ENCODE measurements at places on chromosomes 12 and 14. TPM values are rescaled to one million over a fixed set of nuclear protein-coding genes. Genes with fewer than 3 reads are reported as not detected.

KRAS gene
- 3.6 TPM for polyA plus RNA-seq

ATF7IP gene
- polyA plus RNA-seq = 34.7 TPM

TAS2R8 gene
- not detected for polyA plus RNA-seq

SAMD15 gene
- polyA plus RNA-seq = 1.0 TPM

GLI1 gene
- polyA plus RNA-seq = 4.4 TPM

CEBPE gene
- polyA plus RNA-seq = not detected

BATF gene
- polyA plus RNA-seq = 7.2 TPM

TAS2R9 gene
- polyA plus RNA-seq = not detected

SMCO3 gene
- 0.20 TPM for polyA plus RNA-seq

DNA sequence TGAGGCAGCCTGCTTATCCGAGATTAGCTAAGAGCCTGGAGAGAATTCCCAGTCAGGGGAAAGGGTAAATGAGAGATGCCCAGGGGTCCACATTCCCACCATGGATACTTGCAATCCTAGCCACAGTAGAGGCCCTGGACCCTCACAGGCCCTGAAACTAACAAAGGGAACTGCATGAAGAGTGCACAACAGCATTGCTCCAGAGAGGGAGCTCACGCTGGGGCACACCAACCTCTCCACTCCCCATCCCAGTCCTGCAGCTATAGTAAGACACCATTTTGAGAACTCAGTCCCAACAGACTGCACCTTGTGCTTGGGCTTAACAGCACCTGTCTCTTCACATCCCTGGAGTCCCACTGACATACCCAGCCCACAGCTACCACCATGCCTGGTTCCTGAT lies 30.5 kb downstream of the CEP83 start:
- no peak for DNase-seq
- peaks cover 3% of the 10 kb centered on the region for H3K4me1 ChIP-seq
- no peaks in the 10 kb centered on the region for H3K27me3 ChIP-seq
- H3K4me3 ChIP-seq = no peak overlapping the region
- no peaks in the 10 kb centered on the region for H3K36me3 ChIP-seq

DNA sequence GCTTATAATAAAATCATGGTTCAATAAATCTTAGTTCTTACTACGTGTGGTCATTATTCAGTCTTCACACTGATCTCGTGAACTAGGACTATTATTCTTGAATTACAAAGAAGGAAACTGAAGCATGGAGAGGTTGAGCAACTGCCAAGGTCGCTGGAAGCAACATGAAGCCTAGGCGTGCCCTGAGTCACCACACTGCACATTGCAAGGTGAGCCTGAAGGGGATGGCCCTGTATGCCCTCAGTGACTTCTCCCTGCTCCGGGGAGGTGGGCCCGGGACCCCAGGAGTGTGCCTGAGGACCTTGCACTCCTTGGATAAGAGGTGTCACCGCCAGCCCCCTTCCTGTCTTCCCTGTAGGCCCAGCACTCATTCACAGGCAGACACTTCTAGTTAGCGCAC lies 161.6 kb downstream of the CACNA1C start:
- no peak overlapping the region for H3K27ac ChIP-seq
- H3K27me3 ChIP-seq = no peaks in the 10 kb centered on the region
- DNase-seq = peak; percentile 80
- no peaks in the 10 kb centered on the region for H3K36me3 ChIP-seq
- H3K4me1 ChIP-seq = peaks cover 9% of the 10 kb centered on the region

DNA sequence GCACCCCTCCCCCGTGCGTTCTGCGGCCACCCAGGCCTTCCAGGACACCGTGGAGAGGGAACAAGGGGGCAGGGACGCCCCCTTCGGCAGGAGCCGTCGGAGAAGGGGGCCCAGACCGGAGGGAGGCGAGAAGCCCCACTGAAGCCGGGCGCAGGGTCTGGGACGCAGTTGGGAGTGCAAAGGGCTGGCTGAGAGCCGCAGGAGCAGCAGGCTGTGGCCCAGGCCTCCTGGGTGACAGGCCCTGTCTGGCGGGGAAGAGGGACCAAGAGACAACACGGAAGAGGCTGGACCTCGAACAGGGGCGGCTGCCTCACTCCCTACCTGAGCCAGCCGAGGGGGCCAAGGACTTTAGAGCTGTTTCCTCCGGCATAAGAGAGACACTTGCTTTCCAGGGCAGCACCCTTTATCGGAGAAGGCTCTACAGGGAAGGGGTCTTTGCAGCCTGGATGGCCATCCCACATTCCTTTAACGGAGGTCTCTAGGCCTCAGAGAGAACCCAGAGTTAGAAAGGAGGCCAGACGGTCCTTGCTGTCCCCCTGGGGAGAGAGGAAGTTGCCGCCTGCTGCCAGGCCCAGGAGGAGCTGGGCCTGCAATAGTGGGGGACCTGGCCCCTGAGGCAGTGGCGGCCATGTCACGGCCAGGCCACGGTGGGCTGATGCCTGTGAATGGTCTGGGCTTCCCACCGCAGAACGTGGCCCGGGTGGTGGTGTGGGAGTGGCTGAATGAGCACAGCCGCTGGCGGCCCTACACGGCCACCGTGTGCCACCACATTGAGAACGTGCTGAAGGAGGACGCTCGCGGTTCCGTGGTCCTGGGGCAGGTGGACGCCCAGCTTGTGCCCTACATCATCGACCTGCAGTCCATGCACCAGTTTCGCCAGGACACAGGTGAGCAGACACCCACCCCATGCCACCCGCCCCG lies 1.3 kb downstream of the DTX1 start:
- no peak overlapping the region for H3K27ac ChIP-seq
- H3K36me3 ChIP-seq = no peaks in the 10 kb centered on the region
- peaks cover 9% of the 10 kb centered on the region for H3K27me3 ChIP-seq
- DNase-seq = no peak

DNA sequence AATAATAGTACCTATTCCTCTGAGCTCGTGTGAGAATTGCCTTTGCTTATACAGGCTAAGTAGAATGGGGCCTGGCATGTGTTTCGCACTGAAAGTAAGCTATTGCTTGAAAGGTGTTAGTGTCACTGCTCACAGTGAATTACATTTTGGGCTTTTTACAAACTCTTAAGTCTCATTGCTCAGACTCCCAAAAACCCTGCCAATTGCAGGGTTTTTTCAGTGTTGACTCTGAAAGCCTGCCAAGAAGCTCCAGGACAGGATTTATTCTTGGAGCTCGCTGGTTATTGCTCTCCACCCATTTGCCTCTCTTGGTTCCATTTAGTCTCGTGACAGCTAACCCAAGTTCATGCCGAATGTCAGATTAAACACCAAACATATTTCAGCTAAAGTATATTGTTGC lies 39.8 kb downstream of the NOPCHAP1 start:
- H3K27me3 ChIP-seq = no peaks in the 10 kb centered on the region
- peak; percentile 45 for DNase-seq
- no peaks in the 10 kb centered on the region for H3K4me1 ChIP-seq
- no peak overlapping the region for H3K27ac ChIP-seq
- no peak overlapping the region for H3K4me3 ChIP-seq

- H3K36me3 ChIP-seq = no peaks in the 10 kb centered on the region
- no peaks in the 10 kb centered on the region for H3K4me1 ChIP-seq
- H3K27ac ChIP-seq = no peak overlapping the region
- DNase-seq = no peak
Measured at GRCh38 chr12:70744178-70744577, 106.9 kb upstream of the PTPRB start.

- no peak overlapping the region for H3K4me3 ChIP-seq
- no peaks in the 10 kb centered on the region for H3K36me3 ChIP-seq
- no peaks in the 10 kb centered on the region for H3K4me1 ChIP-seq
- H3K27ac ChIP-seq = no peak overlapping the region
Measured at GRCh38 chr14:78405079-78405856, 235.1 kb downstream of the NRXN3 start.

GRCh38 chr12:115017346-115017745 lies 333.4 kb upstream of the TBX3 start:
- no peaks in the 10 kb centered on the region for H3K36me3 ChIP-seq
- H3K4me1 ChIP-seq = no peaks in the 10 kb centered on the region
- no peak overlapping the region for H3K4me3 ChIP-seq

DNA sequence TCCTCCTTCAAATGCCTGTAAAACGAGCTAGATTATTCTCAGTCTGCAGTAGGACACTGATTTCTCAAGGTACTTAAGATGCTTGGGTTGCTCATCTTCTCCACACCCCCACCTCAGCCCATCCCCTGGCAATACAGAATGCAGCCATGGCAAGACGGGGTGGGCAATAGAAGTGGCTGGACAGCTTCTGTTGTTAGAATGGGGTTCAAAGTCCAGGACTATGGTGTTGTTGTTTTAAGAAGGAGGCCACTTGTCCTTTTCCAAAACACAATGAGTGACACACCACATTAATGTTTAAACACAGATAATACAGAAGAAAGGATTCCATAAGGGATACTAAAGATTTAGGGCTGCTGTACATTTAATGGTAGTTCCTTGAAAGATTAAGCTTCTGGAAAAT lies 188.9 kb upstream of the BCL2L14 start:
- H3K27me3 ChIP-seq = no peaks in the 10 kb centered on the region
- H3K36me3 ChIP-seq = peaks cover 26% of the 10 kb centered on the region
- no peak overlapping the region for H3K27ac ChIP-seq
- H3K4me3 ChIP-seq = no peak overlapping the region

DNA sequence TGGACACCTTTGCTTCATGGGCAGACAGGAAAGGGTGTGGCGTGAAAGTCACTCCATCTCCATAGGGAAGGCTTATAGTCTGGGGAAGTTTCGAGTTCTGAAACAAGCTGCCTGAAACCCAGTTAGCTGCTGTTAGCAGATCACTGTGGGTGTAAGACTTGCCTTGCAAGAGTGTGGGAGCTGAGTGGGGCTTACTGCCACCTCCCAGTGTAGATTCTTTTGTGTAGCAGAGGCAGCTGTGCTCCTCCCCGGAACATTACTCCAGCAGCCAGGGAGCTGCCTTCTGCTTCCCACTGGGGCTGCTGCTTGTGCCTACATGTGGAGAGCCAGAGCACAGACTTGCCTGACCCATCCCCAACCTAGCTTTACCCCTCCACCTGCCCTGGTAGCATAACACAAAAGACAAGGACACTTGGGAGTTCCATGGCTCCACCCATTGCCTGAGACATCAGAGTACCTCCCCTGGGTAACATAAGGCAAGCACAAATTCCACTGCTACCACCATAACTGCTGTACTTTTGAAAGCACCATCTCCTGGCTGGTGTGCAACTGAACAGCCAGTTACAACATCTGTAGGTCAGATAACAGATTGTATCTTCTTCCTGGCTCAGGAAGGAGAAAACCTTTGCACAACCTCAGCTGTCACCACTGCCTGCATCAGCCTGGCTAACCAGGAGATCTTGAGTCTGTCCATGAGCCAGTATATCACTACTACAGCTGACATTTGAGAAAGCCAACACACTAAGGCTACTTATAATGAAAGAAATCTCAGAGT lies 69.5 kb downstream of the ADAMTS20 start:
- DNase-seq = no peak
- H3K4me3 ChIP-seq = no peak overlapping the region
- H3K27ac ChIP-seq = no peak overlapping the region
- no peaks in the 10 kb centered on the region for H3K27me3 ChIP-seq
- no peaks in the 10 kb centered on the region for H3K36me3 ChIP-seq
- H3K4me1 ChIP-seq = no peaks in the 10 kb centered on the region

DNA sequence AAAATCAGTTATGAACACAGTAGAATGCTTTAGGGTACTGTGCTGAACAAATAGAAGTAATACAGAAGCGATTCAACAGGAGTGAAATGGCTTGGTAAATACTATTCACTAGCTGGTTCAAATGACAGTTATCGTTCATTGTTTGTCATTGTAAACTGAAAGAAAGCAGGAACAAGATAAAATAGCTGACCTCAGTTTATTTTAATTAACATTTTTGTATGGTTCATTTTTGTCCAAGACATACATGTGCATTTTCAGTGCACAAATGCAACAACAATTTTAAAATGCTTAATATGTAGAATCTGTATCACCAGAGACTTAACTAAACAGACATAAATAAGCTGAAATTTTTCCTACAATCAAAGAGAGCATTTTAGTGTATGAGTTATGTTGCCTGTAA lies 49.9 kb downstream of the ALX1 start:
- DNase-seq = no peak
- H3K36me3 ChIP-seq = no peaks in the 10 kb centered on the region
- no peak overlapping the region for H3K4me3 ChIP-seq
- no peak overlapping the region for H3K27ac ChIP-seq

DNA sequence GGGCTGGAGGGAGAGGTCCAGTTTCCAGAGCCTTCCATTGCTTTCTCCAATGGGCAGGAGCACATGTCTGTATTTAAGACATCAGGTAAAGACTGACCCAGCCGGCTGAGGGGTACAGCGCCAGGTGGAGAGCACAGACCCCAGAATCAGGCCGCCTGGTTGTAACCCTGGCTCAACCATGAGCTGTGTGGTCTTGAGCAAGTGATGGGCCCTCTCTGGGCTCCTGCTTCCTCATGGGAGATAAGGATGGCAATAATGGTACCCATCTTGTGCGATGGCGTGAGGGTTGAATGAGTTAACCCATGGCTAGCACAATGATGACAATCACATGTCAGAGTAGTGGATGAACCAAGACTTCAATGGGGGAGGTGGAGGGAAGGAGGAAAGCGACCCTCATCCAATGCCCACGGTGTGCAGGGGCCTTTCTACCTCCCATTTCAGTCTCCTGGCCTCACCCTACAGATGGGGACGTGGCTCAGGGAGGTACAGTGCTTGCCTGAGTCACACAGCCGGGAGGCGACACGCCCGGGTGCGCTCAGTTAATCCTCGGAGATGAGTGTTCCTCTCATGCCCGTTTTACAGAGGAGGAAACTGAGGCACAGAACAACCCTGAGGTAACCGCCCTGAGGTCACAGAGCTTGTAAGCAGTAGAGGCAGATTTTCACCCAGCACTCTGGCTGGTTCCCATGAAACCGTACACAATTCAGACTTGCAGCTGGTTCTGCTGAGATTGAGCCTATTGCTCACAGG lies 163.9 kb downstream of the RBM19 start:
- H3K36me3 ChIP-seq = no peaks in the 10 kb centered on the region
- no peak overlapping the region for H3K27ac ChIP-seq
- no peaks in the 10 kb centered on the region for H3K4me1 ChIP-seq
- DNase-seq = no peak

GRCh38 chr14:72904840-72905561 lies 11.1 kb upstream of the DPF3 start:
- peaks cover 9% of the 10 kb centered on the region for H3K4me1 ChIP-seq
- no peaks in the 10 kb centered on the region for H3K27me3 ChIP-seq
- DNase-seq = peak; percentile 62
- H3K27ac ChIP-seq = no peak overlapping the region
- H3K36me3 ChIP-seq = no peaks in the 10 kb centered on the region

GRCh38 chr12:97211416-97211930 lies 251.1 kb upstream of the RMST start:
- no peak for DNase-seq
- H3K27me3 ChIP-seq = no peaks in the 10 kb centered on the region

- H3K4me3 ChIP-seq = no peak overlapping the region
- no peak for DNase-seq
- no peaks in the 10 kb centered on the region for H3K4me1 ChIP-seq
- no peaks in the 10 kb centered on the region for H3K36me3 ChIP-seq
- no peak overlapping the region for H3K27ac ChIP-seq
- no peaks in the 10 kb centered on the region for H3K27me3 ChIP-seq
Measured at GRCh38 chr12:24175284-24175683, 225.8 kb upstream of the SOX5 start.

DNA sequence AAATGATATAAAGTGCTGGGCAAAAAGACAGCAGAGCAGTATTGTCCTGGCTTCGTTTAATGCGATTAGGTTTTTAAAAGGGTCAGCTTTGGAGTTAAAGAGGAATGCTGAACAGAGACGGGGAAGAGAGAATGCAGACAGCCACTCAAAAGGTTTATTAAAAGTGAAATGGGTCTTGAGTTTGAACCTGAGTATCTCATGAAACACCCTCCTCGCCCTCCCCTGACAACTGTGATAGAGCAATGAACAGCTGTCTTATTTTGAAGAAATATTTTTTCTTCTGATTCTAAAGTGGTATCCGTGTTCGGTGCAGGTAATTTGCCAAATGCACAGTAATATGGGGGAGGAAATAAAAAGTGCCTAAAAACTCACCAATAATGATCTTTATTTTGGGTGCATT lies 73.6 kb downstream of the RBM19 start:
- H3K27ac ChIP-seq = no peak overlapping the region
- H3K27me3 ChIP-seq = no peaks in the 10 kb centered on the region
- no peaks in the 10 kb centered on the region for H3K4me1 ChIP-seq
